ENCODE measurements at places on chromosomes 7 and 10. TPM values are rescaled to one million over a fixed set of nuclear protein-coding genes. Genes with fewer than 3 reads are reported as not detected.

BBIP1 gene
- total RNA-seq, result 67.3 TPM

DNA sequence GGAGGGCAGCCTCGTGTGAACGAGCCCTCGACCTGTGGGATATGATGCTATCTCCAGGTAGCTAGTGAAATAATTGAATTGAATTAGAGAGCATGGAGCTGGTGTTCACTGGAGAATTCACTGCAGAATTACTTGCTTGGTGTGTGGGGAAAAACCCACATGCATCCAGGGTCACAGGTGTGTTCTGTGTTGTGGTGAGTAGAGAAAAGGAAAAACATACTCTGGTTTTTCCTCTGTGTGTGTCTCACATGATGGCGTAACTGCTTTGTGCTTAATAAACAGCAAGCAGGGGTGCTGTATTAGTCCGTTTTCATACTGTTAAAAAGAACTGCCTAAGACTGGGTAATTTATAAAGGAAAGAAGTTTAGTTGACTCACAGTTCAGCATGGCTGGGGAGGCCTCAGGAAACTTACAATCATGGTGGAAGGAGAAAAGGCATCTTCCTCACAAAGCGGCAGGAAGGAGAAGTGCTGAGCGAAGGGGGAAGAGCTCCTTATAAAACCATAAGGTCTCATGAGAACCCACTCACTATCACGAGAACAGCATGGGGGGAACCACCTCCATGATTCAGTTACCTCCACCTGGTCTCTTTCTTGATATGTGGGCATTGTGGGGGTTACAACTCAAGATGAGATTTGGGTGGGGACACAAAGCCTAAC is 62.6 kb downstream of the TACR2 start:
- DNase-seq, result no peak

DNA sequence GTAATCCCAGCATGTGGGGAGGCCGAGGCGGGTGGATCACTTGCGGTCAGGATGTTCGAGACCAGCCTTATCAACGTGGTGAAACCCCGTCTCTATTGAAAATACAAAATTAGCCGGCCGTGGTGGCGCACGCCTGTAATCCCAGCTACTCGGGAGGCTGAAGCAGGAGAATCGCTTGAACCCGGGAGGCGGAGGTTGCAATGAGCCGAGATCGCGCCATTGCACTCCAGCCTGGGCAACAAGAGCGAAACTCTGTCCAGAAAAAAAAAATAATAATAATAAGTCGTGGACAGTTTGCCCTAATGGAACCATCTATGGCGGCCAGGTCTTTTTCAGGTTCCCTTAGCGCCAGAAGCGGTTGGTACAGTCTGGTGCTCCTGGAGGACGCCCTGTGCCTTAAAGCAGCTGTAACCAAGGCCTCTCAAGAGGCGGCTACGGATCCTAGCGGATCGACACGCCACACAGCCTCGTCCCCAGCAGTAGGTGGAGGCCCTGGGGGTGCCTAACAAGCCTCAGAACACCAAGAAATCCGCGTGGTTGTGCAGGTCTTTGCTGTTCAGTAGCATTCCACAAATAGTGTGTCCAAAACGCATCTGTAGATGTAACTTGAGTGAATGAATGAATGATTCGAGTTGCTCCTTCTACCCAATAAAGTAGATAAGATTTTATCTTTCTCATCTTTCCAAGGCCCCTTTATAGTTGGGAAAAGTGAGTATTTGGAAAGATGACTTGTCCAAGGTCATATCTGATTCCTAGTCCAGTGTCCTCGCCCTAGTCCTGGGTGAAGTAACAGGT is 982 bp downstream of the PGAM1 start:
- DNase-seq, result no peak

- DNase-seq, result no peak
These were observed 1.9 kb upstream of the ITPRIP start for GRCh38 chr10:104340111-104340526.

Data from frontal cortex (tissue), 4 donors.